ENCODE measurements at places on chromosomes 3 and 15. TPM values are rescaled to one million over a fixed set of nuclear protein-coding genes. Genes with fewer than 3 reads are reported as not detected.

The CPOX gene
- 25.2 TPM for total RNA-seq

The TYRO3 gene
- total RNA-seq, result 0.82 TPM

- no peaks in the 10 kb centered on the region for H3K27me3 ChIP-seq
- H3K36me3 ChIP-seq, result no peaks in the 10 kb centered on the region
- H3K4me3 ChIP-seq, result no peak overlapping the region
- H3K4me1 ChIP-seq, result no peaks in the 10 kb centered on the region
Observed at GRCh38 chr3:2950159-2950558, 160.0 kb downstream of the IL5RA start.

- H3K4me3 ChIP-seq, result no peak overlapping the region
- no peaks in the 10 kb centered on the region for H3K36me3 ChIP-seq
- H3K4me1 ChIP-seq, result peaks cover 25% of the 10 kb centered on the region
- H3K27ac ChIP-seq, result peak overlapping the region; percentile 76
Observed at GRCh38 chr3:11591391-11592282, 52.1 kb downstream of the VGLL4 start.

- H3K27me3 ChIP-seq, result no peaks in the 10 kb centered on the region
- no peaks in the 10 kb centered on the region for H3K4me1 ChIP-seq
- H3K27ac ChIP-seq, result no peak overlapping the region
- no peak for DNase-seq
- H3K4me3 ChIP-seq, result no peak overlapping the region
Observed at GRCh38 chr15:27358751-27359434, 387.9 kb downstream of the GABRG3 start.

DNA sequence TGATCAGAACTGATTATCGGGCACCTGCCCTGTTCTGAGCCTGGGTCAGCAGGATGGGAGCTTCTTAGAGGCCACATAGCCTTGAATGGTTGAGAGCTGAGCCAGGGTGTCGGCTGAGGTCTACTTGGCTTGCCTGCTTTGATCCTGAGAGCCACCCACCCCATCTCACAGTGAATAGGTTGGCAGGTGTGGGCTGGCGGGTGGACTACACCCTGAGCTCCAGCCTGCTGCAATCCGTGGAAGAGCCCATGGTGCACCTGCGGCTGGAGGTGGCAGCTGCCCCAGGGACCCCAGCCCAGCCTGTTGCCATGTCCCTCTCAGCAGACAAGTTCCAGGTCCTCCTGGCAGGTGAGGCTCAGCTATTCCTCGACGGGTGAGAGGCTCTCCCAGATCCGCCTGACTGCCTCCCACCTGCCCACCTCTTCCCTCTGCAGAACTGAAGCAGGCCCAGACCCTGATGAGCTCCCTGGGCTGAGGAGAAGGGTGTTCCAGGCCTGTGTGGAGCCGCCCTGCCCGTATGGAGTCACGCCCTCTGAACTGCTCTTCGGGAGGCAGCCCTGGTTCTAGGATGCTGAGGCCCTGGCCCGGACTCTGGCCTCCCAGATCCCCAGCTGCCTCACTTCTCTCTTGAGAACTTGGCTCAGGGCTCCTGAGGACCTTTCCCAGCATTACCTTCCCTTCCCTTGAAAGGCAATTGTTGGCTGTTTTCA is 3.8 kb downstream of the COMMD4 start:
- no peak overlapping the region for H3K4me3 ChIP-seq
- no peak for DNase-seq
- no peaks in the 10 kb centered on the region for H3K36me3 ChIP-seq
- H3K27ac ChIP-seq, result no peak overlapping the region
- H3K4me1 ChIP-seq, result peaks cover 7% of the 10 kb centered on the region
